IPS DF 6.9 (cell line): ENCODE measurements at places on chromosomes 11 and 22.

- H3K4me3 ChIP-seq = no peak overlapping the region
- no peaks in the 10 kb centered on the region for H3K36me3 ChIP-seq
- H3K4me1 ChIP-seq = no peaks in the 10 kb centered on the region
- no peak overlapping the region for H3K27ac ChIP-seq
These were observed 35.6 kb upstream of the TMEM123 start for GRCh38 chr11:102488208-102488607.

DNA sequence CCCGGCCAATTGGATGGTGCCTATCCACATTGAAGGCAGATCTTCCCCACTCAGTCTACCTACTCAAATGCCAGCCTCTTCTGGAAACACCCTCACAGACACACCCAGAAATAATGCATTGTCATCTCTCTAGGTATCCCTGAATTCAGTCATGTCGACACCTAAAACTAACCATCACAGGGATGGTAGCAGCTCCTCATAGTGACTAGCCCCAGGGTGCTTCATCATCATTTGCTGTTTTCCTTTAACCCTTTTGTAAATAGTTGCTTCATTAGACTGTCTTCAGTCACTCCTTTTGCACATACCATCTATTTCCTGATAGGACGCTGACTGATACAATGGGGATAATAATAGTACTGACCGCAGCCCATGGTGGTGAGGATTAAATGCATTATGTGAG, 18.8 kb upstream of the AMOTL1 start:
- no peaks in the 10 kb centered on the region for H3K36me3 ChIP-seq
- H3K4me3 ChIP-seq = no peak overlapping the region
- no peak overlapping the region for H3K27ac ChIP-seq

GRCh38 chr22:35486116-35486631, 54.5 kb upstream of the RASD2 start:
- H3K27me3 ChIP-seq = no peaks in the 10 kb centered on the region
- no peak overlapping the region for H3K4me3 ChIP-seq
- no peak overlapping the region for H3K27ac ChIP-seq

DNA sequence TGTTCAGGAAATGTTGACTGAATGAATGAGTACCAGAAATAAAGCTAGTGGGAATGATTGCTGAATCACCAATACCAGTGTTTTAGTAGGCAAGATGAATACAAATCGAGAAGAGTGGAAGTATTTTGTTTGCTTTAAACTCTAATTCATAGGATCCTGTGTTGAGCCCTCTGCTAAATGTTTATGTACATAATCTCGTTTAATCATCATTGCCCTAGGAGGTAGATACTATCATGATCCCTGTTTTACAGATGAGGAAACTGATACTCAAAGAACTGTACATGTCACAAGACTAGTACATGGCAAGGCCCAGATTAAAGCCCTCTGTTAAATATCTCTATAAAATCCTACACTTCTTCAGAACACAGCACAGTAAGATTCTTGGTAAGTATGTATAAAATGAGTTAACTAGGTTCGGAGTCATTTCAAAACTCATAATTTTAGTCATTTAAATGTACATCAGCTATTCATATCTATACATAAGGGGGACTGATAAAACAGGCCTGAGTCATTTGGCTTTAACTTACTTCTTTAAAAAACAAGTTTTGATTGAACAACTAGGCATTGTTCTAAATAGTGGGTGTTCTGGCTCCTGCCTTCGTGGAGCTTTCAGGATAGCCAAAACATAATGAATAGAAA, 97.1 kb downstream of the EXT2 start:
- DNase-seq = no peak
- no peaks in the 10 kb centered on the region; the same call in 1 of the 2 replicates for H3K27me3 ChIP-seq
- 0 out of 2 replicates have a peak, but pooled peaks cover 2% of the 10 kb centered on the region for H3K4me1 ChIP-seq
- no peaks in the 10 kb centered on the region; the same call in 1 of the 2 replicates for H3K36me3 ChIP-seq
- H3K27ac ChIP-seq = no peak overlapping the region

DNA sequence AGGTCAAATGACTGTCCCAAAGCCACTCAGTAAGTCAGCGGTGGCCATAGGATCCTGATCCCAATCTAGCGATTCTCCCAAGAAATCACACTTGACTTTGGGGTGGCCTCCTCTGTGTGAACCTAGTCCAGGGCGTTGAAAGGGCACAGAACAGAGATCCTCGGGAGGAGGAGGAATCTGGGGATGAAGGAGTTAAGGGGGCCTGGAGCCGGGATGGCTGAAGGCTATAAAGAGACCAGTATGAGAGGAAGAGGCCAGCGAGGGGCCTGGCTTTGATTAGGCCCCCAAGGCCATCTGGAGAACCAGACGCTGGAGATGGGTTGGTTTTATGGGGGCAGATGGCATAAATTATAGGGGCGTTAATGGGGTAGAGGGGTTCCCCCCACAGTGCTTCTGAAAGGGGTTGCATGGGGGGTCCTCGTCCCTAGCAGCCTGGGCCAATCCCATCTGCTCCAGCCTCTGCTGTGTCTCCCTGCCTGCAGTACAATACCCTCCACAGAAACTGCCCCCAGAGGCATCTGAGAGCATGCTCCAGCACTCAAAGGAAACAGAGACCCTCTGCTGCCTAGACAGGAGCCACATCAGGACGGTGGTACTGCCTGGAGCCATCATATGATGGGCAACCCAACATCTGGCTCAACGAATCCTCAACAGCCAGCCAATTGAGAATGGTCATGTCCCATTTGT, 35.2 kb upstream of the TRIM29 start:
- H3K4me3 ChIP-seq = no peak overlapping the region
- no peak overlapping the region for H3K27ac ChIP-seq
- peaks cover 31% of the 10 kb centered on the region for H3K27me3 ChIP-seq

- H3K27me3 ChIP-seq = no peaks in the 10 kb centered on the region
- 0 out of 2 replicates have a peak, but pooled peaks cover 5% of the 10 kb centered on the region for H3K36me3 ChIP-seq
- no peak for DNase-seq
- H3K27ac ChIP-seq = no peak overlapping the region
These were observed 18.3 kb downstream of the RCN1 start for GRCh38 chr11:32109138-32109537.

GRCh38 chr11:47408598-47409439, 429 bp downstream of the SLC39A13 start:
- peaks cover 7% of the 10 kb centered on the region; the same call in 1 of the 2 replicates for H3K36me3 ChIP-seq
- peak overlapping the region; percentile 52; the same call in 1 of the 2 replicates for H3K4me3 ChIP-seq
- peaks cover 8% of the 10 kb centered on the region for H3K4me1 ChIP-seq
- H3K27ac ChIP-seq = no peak overlapping the region

DNA sequence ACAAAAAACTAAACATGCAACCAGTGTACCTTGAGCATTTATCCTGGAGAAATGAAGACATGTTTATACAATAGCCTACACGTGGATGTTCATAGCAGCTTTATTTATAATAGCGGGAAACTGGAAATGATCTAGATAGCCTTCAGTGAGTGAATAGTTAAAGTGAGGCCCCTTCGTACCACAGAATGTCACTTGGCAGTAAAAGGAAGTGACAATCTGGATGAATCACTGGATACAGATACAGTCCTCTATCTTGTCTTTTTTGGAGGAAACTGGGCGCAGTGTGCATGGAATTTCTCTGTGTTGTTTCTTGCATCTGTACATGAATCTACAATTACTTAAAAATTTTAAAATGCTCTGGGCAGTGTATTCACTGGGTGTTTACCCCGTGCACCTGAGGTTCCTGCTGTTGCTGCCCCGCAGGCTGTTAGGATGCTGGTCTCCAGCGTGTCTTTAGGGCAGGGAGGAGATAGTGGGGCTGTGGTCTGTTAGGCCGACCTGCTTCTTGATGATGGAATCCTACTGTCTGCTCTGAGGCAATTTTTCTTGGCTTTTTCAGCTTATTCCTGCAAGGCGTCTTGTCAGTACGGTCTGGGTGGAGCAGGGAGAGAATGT, 23.2 kb downstream of the DERL3 start:
- H3K36me3 ChIP-seq = peaks cover 21% of the 10 kb centered on the region
- H3K4me3 ChIP-seq = no peak overlapping the region
- no peaks in the 10 kb centered on the region for H3K4me1 ChIP-seq
- no peaks in the 10 kb centered on the region for H3K27me3 ChIP-seq
- DNase-seq = no peak

GRCh38 chr22:43174941-43175531, 11.9 kb downstream of the TTLL12 start:
- H3K4me3 ChIP-seq = no peak overlapping the region
- H3K27ac ChIP-seq = no peak overlapping the region
- DNase-seq = no peak
- H3K27me3 ChIP-seq = no peaks in the 10 kb centered on the region
- H3K4me1 ChIP-seq = no peaks in the 10 kb centered on the region
- H3K36me3 ChIP-seq = peaks cover 67% of the 10 kb centered on the region
